Stimulated activated CD4-positive, alpha-beta T cell treated with anti-CD3 and anti-CD28 coated beads, Interleukin-1b, Interleukin-23, amount 100 ng/mL, for 1 hour (primary cell): ENCODE measurements at places on chromosomes 13 and 19.

DNA sequence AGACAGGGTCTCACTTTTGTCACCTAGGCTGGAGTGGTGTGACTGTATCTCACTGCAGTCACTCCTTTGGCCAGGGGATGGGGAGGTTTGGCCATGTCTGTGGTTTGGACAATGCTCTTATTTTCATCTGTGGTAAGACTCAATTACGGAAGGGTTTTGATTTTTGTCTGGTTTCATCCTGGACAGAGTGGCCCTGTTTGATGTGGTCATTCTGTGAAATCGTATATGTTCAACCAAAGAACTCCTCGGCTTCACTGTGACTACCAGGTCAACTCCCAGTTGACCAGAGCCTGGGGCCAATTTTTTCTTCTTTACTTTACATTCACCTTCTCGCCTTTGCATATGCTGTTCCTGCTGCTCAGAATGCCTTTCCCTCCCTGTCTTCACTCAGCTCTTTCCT is 6.8 kb upstream of the CCDC124 start:
- no peak for DNase-seq

GRCh38 chr13:113991191-113991669 is 17.4 kb upstream of the C13orf46 start:
- no peak for DNase-seq

GRCh38 chr13:38697628-38698333 is 10.9 kb downstream of the FREM2 start:
- no peak for DNase-seq

DNA sequence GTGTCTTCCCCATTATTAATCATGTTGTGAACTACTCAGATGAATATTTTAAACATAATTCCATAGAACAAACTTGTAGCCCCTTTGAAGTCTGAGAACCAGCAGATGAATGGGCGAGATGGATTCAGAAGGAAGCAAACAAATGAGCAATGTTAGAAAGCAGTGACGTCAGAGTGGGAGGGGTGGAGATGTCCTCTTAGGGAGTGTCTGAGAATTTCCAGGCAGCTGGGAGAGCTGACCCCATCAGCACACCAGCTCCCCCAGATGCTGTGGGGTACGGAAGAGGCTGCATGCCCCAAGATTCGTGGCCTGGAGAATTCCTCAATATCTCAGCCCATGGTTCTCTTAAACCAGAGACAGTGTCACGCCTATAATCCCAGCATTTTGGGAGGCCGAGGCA is 68.6 kb downstream of the DPF1 start:
- DNase-seq: no peak

- no peak for DNase-seq
Observed at GRCh38 chr13:33087091-33087490, 70.9 kb downstream of the KL start.

DNA sequence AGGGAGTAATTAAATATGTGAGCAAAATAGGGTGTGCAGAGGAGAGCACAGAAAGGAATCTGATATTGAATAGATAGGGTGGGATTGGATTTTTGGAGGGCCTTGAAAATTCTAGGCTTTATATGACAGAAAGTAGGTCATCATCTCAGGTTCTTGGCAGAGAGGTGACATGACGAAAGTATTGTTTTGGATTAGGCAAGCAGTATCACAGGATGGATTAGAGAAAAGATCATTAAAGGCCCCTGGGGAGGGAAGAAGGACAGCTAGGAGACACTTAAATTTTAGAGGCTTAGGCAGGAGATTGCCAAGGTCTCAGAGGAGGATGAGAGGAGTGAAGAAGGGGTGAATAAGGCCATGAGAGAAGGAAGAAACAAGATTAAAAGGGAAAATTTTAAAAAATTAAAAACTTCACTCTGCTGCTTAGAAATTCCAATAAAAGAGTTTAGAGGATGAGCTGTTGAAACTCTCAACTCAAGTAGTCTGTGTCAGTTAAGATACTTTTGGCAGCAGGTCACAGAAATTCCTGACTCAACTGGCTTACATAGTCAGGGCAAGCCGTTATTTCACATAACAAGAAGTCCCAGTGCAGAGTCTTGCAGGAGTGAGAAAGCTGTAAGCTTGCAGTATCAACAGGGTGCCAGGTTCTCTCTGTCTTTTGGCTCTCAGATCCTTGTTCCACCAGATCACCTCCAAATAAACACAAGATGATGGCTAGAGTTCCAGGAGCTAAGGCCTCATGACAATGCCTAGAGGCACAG is 8.8 kb downstream of the GPC6 start:
- DNase-seq: no peak
